ENCODE measurements at places on chromosomes 5 and 9.

GRCh38 chr5:33857037-33857436 is 34.8 kb downstream of the ADAMTS12 start:
- DNase-seq = no peak

- DNase-seq = no peak
Observed at GRCh38 chr5:135986891-135987401, 32.2 kb upstream of the LECT2 start.

GRCh38 chr9:109745335-109746283 is 34.4 kb upstream of the PALM2AKAP2 start:
- no peak for DNase-seq

DNA sequence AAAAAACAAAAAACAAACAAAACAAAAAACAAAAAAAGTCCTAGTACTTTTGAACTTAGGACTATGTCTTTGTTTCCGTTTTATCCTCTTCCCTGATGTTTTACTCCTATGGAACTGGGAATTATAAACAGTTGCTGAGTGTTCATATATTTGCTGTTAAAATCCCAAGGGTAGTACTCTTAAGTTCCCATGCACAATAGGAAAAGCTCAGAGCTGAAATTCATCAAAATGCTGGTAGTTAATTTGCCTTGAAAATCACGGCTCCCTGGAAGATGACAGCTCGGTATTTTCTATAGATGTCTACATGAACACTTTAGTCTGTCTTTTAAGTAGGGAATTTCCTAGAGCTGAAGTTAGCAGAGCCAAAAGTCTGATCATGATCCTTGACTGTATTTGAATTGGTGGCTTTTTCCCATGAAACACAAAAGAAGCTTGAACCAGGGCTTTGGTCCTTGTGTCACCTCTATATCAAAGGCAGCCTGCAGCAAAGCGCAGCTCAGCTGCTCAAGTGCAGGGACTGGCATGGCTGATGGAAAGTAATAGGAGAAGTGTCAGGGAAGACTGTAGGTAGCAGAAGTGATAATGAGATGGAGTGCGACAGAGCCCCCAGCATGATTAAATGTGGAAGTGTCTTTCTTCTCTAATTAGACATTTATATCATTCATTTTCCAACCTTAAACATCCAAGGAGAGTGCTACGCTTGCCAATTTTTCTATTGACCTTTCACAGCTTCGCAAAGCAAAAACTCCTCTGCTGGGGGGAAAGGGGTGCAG is 310.9 kb downstream of the TRIM36 start:
- no peak for DNase-seq

DNA sequence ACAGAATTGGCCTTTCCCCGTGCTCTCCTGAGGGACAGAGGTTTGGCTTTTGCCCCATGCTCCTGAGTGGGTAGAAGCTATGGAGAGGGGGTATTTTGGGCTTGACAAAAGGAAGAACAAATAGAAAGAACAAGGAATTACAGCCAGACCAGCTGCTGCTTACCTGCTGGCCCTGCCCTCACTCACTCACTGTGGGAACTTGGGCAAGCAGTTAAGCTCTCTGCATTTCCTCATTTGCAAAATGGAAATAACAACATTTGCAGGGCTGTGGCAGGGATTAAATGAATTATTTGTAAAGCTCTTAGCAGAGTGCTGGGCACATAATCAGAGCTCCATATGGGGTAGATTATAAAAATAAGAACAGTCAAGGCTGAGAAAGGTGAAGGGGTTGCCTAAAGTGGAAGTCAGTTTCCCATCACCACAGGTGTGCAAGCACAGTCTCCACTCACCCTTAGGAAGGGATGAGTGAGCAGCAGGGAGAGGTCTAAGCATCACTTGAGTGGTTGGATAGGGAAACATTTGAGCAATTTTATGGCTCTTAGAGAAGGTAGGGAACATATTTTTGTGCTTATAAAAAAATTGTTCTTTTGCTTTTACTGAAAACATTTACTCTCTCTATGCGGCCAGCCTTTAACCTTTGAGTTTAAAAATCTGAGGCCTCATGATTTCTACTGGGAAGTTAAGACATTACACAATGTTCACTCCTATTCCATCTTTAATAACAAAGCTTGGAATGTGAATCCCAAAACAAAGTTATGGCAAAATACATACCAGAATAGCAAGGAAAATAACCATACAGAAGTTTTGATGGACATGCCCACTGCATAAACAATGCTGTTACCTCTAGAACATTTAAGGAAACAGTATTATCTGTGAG is 42.8 kb upstream of the LHFPL2 start:
- DNase-seq = no peak

- no peak for DNase-seq
Observed at GRCh38 chr5:26310415-26310814, 728.0 kb downstream of the CDH9 start.

GRCh38 chr9:136614372-136614922 is 48.3 kb upstream of the EGFL7 start:
- no peak for DNase-seq

- DNase-seq = no peak
Observed at GRCh38 chr9:124735121-124735520, 36.0 kb downstream of the NR6A1 start.

DNA sequence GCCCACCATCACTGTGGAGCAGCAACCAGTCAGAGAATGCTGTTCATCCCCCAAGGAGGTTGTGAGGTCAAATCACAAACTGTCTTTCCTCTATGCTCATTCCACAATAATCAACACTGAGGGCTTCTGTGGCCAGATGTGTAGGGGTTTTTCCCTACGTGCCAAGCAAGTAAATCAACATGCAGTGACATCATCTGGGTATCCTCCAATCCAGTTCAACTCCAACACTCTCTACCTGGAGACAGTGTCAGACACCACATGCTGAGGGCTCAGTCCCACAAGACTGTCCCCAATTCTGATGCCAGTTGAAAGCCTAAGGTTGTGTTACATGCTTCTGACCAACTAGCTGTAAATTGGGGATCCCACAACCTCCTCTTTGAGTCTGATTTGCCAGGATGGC is 57.3 kb upstream of the DMRT1 start:
- DNase-seq = no peak

DNA sequence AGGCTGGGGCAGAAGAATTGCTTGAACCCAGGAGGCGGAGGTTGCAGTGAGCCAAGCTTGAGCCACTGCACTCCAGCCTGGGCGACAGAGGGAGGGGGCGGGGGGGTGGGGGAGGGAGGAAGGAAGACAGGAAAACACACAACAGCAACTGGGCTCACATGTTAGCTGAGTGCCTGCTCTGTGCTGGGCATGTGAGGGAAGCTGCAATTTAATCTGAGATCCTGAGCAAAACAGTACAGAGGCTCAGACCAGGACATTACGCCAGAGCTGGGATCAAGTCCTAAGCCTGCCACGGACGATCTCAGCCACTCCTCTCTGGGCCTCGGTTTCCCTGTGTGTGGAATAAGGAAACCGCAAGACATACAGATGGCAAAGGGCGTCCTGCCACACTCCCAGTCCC is 119.1 kb downstream of the VAV2 start:
- DNase-seq = no peak

DNA sequence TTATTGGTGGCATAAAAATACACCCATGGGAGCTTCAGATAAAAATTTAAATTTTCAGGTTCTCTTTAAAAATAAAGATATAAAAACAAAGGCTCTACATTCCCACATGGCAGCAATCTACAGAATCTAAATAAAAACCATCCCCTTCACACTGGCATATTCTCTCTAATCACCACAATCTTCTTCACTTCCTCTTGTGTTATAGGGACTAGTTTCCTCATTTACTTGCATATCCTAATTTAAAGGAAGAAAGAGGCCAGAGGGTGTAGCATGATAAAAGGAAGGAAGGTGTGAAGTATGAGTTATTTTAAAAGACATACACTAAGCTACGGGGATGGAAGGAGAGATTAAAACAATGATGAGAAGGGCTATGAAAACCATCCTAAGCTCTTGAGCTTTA is 390.5 kb downstream of the ZNF608 start:
- DNase-seq = no peak

GRCh38 chr5:59704936-59705335 is 188.6 kb downstream of the PDE4D start:
- DNase-seq = no peak

DNA sequence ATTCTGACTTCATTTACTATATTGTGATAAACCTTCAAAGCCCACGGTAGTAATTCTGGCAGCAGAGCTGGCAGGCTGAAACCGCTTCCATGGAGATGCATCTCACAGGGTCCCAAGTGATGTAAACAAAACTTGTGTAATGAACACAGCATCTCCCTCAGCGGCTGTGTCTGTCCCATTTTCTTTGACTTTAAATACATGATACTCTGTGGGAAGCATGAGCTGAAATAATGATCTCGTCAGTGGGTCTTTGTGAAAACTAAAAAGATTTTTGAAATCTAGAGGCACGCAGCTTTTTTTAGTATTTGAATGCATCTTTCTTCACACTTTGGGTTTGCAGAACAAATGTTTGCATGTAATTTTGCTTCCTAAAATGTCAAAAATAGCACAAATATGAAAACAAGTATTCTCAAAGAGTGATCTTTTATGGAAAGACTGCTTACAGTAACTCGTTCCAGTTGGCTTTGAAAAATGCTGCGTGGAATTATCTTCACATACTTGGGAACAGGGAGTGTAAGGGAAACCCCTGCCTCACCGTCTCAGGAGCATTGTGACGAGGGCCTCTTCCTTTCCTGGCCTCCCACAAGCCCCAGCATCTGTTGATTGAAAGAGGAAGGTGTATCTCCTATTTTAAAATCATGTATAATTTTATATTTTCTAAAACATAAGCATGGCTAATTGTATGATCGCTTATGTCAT is 18.1 kb upstream of the LPCAT1 start:
- DNase-seq = no peak

GRCh38 chr5:142795251-142795650 is 25.1 kb downstream of the ARHGAP26 start:
- DNase-seq = no peak

GRCh38 chr9:112848316-112849151 is 42.1 kb downstream of the SLC46A2 start:
- DNase-seq = no peak

DNA sequence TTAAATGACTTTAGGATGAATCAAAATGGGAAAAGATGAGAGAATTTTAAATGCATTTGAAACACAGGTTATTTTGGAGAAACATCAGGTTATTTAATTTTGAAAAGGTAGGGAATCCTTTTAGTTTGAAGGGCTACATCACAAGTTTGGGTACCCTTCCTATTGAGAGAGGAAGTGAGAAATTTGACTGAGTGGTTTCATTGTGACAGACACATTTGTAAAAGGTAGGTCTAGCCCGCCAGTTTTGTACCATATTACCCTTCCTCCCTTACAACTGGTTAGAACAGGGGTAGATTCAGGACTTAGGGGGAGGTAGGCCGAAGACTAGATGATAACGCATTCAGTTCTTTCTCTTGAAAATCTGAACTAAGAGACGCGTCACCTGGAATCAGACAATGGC is 464.2 kb downstream of the EBF1 start:
- DNase-seq = no peak

DNA sequence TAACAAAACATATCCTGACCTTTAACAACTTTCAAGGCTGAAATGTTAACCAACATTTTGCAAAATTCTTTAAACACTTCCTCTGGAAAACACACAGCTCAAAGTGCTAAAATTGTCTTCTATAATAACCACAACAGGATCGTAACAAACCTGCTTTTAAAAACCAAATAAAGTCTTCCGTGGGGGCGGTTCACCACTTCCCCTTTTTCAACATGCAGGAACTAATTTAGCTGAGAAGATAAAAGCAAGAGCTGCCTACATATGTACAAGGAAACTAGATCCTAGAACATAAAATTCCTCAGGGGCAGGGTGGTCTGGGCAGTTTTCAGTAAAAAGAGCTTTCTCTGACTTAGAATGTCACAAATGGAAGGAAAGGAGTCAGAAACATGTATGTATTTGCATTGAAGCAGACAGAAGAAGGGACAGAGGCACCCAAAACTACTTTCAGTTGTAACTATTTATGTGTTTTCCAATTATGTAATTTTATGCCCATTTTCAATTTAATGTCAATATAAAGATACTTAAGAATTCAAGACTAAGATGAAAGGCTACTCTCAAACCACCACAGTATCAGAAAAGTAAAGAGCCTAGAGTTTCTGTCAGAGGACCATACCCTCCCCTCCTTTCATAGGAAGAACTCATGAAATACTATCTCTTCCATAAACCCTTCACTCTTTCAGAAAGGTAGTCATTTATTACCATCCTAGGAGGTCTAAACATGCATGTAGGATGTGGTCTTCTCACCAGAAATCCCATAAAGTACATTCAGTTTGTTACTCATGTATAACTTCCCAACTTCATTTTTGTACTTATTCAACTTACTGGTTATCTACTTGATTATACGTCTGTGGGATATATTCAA is 185.9 kb upstream of the RASA1 start:
- DNase-seq = no peak

GRCh38 chr9:101737165-101737704 is 1.2 kb downstream of the GRIN3A start:
- no peak for DNase-seq
